ENCODE measurements at places on chromosomes 5 and 9.

DNA sequence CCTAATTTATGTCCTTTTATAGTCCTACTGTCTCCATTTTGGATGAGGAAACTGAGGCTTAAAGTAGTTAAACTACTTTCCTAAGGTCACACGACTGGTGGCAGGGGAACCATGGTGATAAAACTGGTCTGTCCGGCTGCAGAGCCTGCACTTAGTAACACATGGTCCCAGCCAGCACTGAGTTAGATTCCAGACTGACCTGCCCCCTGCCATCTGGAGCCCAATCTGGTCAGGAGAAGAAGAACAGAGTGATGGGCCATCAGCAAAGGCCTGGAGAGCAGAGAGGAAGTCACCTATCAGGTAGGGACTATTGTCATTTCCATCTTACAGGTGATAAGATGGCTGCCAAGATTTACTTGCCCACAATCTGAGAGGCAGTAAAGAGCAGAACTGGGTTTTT lies 86.6 kb upstream of the SLC25A48 start:
- DNase-seq = no peak

- DNase-seq = no peak
Measured at GRCh38 chr5:74304536-74304935, 336.0 kb downstream of the ENC1 start.

DNA sequence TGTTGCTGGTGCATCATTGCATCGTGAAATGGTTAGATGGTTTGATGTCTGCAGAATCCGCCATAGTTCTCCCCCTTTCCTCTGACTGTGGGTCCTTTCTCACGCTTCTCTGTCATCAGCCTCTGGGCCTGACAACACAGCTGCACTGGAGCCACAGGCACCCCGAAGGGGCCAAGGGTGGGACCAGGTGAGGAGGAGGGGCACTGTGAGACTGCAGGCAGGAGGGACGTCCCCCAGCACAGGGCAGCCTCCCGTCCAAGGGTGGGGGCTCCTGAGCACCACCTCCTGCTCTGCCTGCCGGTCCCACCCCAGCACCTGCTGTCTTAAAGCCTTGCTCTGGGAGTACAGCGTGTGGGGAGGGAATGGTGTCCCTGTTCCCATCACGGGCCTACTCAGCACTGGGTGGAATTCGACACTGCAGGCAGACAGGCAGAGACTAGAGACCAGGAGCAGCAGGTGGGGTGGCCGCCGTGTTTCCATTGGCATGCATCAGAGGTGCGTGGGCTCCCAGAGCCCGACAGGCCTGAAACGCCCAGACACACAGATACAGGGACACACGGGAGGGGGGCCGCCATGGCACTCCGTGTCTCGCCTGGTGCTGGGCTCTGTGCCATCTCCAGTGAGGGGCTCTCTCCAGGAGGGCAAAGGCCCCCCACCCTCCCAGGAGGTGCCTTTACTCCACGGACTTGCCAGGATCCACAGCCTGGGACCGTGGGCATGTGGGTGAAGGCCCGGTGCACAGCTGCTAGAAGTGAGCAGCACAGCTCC lies 15.0 kb downstream of the CACNA1B start:
- no peak for DNase-seq

- DNase-seq = no peak
Measured at GRCh38 chr9:26945591-26945990, 1.5 kb downstream of the PLAA start.

DNA sequence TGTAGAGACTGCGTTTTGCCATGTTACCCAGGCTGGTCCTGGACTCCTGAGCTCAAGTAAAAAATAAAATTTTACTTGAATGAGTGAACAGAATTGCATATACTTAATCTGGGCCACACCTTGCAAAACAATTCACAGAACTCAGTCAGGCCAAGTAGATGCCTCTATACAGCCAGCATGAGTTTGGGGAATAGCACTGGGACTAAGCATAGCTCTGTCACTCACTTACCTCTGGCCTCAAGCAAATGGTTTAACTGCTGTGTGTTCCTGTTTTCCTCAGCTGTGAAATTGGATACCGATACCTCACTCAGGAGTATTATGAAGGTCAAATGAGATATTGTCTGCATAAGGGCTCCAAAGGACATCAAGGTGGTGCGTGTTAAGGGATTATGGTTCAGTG lies 10.9 kb upstream of the FRMPD1 start:
- DNase-seq = no peak

- no peak for DNase-seq
Measured at GRCh38 chr9:91191411-91192380, 170.0 kb downstream of the AUH start.

DNA sequence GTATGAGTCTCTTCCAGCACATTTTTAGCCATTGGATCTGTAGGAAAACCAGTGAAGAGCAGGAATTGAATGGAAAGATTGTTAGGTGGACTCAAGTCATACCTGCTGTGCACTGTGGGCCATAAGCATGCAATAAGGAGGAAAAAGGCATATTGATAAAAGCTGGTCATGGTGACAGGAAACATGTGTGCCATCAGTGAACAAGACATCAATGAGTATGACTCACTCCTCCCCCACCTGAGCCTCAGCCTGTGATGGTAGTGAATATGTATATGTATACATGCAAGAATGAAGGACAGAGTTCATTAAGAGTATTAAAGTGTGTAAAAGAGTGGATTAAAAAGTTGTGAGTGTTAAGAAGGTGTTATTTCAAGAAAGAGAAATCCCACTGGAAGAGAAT lies 164.5 kb downstream of the TMEM38B start:
- DNase-seq = no peak

GRCh38 chr5:57298295-57298984 lies 124.6 kb downstream of the GPBP1 start:
- DNase-seq = peak; percentile 79

GRCh38 chr5:55570570-55570969 lies 35.8 kb upstream of the PLPP1 start:
- DNase-seq = no peak

DNA sequence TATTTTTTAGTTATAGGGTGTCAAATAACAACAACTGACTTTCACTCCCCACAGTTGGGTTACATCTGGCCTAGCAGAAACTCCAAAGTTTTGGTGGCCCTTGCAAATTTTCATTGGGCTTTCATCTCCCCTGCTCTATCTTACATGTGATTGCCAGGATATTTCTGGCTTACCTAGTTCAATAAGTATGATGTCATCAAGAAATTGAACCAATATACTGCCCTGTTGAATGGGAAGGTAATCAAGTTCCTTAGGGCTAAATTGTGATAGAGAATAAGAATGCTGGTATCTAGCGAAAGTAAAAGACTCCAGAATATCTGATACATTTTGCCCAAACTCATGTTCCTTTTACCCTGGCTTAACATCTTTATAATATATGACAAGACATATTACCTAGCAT lies 17.0 kb upstream of the ICE1 start:
- no peak for DNase-seq

GRCh38 chr9:125529589-125530515 lies 177.2 kb downstream of the MAPKAP1 start:
- no peak for DNase-seq

GRCh38 chr9:133246991-133247390 lies 28.0 kb downstream of the ABO start:
- DNase-seq = no peak

Measured in CD4-positive, alpha-beta T cell treated with Interleukin-1 beta for 1 hour (primary cell).